ENCODE measurements at places on chromosomes 13 and 19. TPM values are rescaled to one million over a fixed set of nuclear protein-coding genes. Genes with fewer than 3 reads are reported as not detected.

- DNase-seq: no peak
Measured at GRCh38 chr13:34414616-34415015, 527.5 kb upstream of the NBEA start.

LILRB5 gene
- 4.1 TPM for total RNA-seq

DNA sequence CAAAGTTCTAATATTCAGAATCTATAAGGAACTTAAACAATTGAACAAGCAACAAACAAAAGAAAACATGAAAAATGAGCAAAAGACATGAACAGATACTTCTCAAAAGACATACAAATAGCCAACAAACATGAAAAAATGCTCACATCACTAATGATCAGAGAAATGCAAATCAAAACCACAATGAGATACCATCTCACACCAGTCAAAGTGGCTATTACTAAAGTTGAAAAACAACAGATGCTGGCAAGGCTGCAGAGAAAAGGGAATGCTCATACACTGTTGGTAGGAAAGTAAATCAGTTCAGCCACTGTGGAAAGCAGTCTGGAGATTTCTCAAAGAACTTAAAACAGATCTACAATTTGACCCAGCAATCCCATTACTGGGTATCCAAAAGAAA lies 74.3 kb downstream of the CRYL1 start:
- DNase-seq: no peak

DNA sequence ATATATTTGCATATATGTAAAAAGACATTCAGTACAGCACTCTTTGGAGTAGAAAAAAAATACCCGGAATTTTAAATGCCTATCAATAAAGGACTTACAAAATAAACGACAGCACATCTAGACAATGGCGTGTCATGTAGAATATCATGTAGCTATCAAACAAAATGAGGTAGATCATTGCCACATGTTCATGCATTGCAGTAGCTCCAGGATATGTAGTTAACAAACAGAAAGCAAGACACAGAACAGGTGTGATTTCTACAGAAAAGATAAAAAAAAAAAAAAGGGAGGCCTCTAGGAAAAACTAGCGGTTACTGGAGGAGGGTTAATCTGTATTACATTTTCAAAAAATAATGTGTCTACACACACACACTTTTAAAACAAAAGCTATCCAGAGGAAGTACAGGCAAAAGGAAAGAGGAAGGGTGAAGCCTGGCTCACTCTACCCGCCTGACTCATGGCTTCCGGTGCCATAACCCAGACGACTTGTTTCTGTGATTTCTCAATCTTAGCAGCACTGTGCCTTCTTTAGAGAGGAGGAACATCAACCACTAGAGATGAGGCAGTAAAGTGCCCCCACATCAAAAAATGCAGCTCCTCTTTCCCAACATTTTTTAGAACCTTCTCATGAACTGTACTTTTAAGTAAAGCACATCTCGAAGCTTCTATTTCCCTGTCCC lies 6.9 kb downstream of the KCTD12 start:
- DNase-seq: no peak

GRCh38 chr19:11560404-11561051 lies 1.5 kb upstream of the ELOF1 start:
- DNase-seq: peak; percentile 30

DNA sequence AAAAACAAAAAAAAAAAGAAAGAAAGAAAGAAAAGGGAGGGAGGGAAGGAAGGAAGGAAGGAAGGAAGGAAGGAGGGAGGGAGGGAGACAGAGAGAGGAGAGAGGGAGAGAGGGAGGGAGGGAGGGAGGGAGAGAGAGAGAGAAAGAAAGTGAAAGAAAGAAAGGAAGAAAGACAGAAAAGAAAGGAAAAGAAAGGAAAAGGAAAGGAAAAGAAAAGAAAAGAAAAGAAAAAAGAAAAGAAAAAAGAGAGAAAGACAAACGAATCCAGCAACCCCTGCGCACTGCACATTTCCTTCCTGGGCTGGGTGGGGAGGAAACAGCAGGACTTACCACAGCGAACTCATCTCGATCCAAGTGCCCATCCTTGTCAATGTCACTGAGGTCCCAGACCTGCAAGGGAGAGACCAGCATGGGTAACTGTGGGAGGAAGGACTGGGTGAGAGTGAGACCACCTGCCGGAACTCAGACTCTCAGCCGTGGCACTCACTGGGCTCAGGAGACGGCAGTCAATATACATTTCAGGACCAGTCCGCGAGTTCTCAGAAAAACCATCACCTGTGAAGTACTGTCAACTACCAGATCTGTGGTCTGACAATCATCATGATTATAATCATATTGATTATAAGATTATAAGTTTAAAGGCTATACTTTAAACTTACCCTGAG lies 43.3 kb downstream of the EPS15L1 start:
- no peak for DNase-seq

METTL21C gene
- 3.0 TPM for total RNA-seq

- DNase-seq: peak; percentile 54
Measured at GRCh38 chr19:13155472-13156359, 5.5 kb downstream of the IER2 start.

- no peak for DNase-seq
Measured at GRCh38 chr19:48967346-48968178, 2.5 kb downstream of the FTL start.

GRCh38 chr13:24716446-24716845 lies 36.2 kb downstream of the ATP12A start:
- no peak for DNase-seq

DNA sequence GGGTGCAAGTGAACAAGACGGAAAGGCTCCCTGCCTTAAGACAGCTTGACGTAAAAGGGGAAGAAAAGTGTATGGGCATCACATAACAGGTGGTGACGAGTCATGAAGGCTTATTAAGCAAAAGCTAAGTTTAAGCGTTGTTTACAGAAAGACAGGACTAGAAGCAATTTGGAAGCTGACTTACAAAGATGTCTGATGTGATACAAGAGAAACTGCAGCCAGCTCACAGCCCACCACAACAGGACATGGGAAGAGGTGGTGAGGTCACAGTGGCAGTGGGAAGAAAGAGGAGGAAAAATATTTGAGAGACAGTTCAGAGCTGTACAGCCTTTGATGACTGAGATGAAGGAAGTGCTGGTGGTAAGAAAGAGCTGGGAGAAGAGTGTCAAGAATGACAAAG lies 181.6 kb downstream of the KLF12 start:
- no peak for DNase-seq
